Hypothalamus (tissue), 51 donors: ENCODE measurements at places on chromosomes 1 and 21.

GRCh38 chr1:234288946-234289345 is 84.3 kb upstream of the COA6 start:
- no peak for DNase-seq

DNA sequence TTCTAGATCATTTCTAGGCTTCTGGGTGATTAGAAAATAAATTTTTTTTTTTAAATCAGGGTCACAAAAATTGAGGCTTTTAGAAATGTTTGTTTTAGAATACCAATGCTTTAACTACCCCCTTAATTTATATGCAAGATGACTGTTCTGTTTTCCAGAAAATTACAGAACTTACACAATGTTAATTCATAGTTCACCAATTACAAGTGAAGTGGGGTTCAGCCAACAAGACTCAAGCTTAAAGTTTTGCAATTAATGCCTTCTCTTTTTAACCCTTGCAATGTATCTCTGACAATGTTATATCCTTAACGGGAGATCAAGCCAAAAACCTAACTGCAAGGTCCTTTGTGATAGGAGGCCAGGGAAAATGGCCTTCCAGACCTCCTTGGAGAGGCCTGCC is 5.6 kb downstream of the PRELP start:
- DNase-seq, result no peak

GRCh38 chr1:10431070-10431730 is 967 bp downstream of the CENPS start:
- DNase-seq, result no peak

- DNase-seq, result no peak
Observed at GRCh38 chr21:13937236-13937635, 273.5 kb downstream of the LIPI start.

DNA sequence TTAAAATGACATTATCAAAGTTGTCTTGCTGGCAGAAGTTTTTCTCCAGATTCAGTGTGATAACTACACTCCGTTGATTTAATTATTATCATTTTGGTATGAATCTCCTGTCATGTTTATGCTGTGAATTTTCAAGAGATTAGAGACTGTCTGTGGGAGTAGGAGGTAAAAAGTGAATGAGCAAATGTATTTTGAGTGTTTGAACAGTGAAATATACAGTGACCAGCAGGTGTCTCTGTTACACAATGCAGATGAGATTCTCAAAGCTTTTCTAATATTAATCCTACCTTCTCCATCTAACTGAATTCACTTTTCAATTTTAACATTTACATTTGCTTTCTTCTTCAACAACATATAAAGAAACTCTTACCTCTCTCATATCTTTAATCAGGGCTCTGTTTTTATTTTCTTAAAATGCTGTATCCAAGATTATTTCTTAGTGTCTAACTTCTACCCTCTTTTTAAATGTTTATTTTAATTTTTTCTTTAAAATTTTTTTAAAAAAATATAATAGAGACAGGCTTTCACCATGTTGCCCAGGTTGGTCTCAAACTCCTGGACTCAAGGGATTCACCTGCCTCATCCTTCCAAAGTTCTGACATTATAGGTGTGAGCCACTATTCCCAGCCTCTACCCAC is 20.9 kb upstream of the HSPA13 start:
- DNase-seq, result no peak

- DNase-seq, result no peak
Observed at GRCh38 chr1:167503626-167504466, 14.5 kb downstream of the CD247 start.

- DNase-seq, result no peak
Observed at GRCh38 chr1:169149555-169150286, 43.2 kb downstream of the ATP1B1 start.

- DNase-seq, result no peak
Observed at GRCh38 chr1:245485996-245486395, 331.2 kb downstream of the KIF26B start.

DNA sequence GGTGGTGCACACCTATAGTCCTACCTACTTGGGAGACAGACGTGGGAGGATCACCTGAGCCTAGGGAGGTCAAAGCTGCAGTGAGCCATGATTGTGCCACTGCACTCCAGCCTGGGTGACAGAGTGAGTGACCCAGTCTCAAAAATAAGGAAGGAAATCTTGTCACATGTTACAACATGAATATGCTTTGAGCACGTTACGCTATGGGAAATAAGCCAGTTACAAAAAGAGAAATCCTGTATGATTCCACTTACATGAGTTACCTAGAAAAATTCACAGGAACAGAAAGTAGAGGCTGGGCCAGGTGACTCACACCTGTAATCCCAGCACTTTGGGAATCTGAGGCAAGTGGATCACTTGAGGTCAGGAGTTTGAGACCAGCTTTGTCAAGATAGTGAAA is 6.7 kb upstream of the PADI6 start:
- DNase-seq, result no peak

GRCh38 chr1:23915466-23915865 is 2.3 kb upstream of the CNR2 start:
- no peak for DNase-seq

DNA sequence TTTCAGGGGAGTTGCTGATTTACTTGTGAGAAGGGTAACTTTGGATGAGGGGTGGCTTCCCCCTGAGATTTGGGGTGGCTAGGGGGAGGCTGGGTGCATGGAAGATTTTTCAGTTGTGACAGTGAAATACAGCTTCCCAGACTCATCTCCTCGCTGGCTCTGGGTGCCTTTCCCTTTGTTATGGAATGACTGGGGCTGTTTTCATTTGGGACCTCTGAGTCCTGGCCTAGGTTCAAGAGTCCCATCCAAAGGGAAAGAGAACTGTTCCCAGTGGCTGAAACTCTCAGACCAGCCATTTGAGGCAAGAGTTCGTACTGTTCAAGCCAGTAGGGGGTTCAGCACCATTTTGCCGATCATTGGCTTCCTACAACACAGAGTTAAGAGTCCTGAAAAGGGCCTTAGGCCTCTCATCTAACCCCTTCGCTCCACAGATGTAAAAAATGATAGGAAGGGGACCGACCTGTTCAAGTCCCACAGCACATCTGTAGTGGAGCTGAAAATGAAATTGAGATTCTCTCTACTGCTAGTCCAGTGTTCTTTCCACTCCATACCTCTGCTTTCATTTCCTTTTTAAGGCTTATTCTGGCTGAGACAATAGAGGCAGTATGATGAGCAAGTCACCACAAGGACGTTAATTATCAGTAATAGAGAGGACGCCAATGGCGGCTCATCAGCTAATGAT is 958 bp downstream of the DDR2 start:
- DNase-seq, result no peak

- no peak for DNase-seq
Observed at GRCh38 chr1:212082765-212083406, 47.3 kb downstream of the DTL start.

DNA sequence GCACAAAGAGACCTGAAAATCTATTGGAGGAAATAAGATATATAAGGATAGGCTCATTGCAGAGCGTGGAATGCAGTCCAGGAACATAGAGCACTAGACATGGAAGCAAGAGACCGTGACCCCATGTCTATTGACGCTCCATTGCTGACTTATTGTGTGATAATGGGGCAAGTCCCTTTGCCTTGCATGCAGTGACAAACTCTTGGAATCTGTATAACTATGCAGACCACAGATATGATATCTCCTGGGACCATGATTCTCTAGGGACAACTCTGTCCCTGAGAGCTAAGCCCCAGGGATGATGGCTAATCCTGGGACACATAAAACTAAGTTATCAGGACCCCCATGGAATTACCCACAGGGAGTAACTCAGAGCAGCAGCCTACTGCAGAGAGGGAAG is 73.1 kb upstream of the PRDX6 start:
- DNase-seq, result no peak

- no peak for DNase-seq
Observed at GRCh38 chr1:192826791-192827546, 18.1 kb downstream of the RGS2 start.
